ENCODE measurements at places on chromosomes 1 and 21.

DNA sequence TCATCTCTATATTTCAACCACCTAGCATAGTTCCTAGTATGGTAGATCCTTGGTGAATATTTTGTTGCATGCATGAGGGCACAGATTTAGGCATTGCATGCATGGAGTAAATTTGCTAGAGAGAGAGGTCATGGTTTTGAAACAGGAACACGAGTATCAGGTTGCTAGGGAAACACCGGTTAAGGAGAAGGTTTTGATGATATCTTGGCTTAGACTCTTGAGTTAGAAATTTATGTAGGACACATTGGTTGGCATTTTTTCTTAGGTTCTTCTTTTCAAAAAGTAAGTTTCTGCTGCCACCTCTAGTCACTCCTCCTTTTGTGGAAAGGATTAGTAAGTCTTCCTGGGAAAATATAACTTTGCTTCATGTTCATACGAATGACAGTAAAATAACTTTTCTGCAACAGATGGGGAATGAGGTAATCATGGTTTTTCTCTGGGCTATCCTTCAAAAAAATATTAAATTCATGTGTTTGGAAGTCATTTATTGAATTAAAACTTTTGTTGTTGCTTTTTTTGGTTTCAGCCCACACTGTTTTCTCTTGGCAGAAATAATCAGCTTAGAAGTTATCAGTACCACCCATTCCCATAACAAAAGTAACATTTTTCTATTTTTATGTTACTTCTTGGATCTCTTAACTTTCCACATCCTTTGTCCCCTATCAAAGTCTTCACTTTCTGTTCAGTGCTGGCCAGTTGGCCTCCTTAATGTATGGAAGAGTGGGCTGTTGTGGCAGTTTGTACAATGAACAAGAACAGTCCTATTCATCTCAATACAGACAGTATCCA lies 97.3 kb downstream of the PLA2G4A start:
- DNase-seq = no peak

GRCh38 chr1:226738995-226739695 lies at the start of gene ITPKB:
Gene ITPKB, minus strand, starts transcription at chr1:226739282. Its CDS starts 1,824 bp downstream, at chr1:226737458.
- DNase-seq = peak; percentile 70

GRCh38 chr1:85289207-85289847 lies 12.9 kb upstream of the BCL10 start:
- no peak for DNase-seq

GRCh38 chr1:176702901-176703300 lies 239.9 kb downstream of the PAPPA2 start:
- no peak for DNase-seq

DNA sequence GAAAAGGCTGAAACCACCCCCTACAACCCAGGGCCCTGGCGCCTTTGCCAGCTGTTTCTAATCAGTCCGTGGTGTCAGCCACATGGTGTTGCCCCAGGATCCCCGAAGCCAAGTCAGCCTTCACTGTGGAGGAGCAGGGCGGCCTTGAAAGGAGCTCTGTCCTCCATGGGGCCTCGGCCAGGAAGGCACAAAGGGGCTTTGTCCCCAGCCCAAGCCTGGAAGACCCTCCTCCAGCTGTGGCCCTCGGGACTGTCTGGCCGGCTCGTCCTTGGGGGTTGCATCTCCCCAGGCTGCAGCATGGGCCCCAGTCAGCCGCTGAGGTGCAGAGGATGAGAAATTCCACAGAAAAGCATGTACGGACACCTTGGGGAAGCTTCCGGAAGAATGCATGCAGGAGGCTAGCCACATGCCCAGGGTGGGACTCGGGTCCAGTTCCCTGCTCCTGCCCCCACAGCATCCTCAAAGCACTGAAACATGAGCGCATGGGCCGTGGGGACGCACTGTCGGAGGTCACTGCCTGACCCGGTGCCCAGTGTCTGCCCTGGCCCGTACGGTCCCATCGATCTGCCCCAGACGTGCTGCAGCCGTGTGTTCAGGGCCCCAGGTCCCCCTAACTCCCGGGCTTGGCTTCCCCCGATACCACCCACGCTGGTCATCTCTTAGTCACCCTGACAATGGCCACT lies 38.6 kb upstream of the POFUT2 start:
- DNase-seq = no peak

- no peak for DNase-seq
Measured at GRCh38 chr1:185441605-185442004, 124.6 kb upstream of the IVNS1ABP start.

DNA sequence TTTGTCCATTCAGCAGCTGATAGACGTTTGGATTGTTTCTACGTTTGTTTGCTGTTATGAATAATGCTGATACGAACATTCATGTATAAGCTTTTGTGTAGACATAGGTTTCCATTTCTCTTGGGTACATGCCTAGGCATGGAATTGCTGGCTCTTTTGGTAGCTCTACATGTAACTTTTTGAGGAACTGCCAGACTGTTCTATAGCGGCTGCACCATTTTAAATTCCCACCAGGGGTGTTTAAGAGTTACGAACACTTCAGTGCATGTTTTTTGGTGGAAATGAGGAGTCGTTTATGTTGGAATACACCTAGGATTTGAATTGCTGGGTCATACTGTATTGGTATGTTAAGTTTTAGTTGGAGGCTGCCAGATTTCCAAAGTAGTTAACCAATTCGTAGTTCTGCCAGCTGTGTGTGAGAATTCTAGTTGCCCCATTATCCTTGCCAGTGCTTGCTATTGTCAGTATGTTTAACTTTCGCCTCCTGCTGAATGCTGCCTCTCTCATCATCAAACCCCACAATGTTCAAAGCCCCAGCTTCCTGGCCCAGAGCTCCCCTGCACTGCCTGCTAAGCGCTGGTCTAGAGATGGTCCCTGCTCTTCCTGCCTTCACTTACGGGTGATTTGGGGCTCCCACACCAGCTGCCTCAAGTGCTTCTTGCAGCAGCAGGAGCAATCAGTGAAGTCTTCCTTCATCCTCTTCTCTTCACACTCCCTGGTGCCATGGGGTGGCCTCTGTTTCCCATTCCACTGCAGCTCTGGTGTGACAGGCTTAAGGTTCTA lies 81.0 kb downstream of the MAN1C1 start:
- DNase-seq = no peak

GRCh38 chr1:223289621-223290020 lies 74.4 kb downstream of the SUSD4 start:
- no peak for DNase-seq

- no peak for DNase-seq
Measured at GRCh38 chr21:45331531-45332147, 43.9 kb upstream of the POFUT2 start.

DNA sequence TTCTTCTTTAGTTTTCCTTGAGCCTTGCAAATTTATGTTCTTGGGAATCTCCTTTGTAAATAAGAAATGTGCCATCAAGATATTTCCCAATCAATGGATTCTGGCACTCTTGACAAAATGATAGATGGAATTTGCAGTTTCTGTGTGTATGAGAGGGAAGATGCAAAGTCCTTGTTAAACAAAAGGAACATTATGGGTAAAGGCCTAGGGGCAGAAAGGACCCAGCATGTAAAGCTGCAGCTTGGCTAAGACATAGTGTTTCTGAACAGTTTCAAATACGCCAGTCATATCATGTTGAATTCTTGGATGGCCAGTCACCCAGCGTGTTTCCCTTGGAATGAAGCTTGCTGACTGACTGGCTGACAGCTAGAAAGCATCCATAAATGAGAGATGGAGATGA lies 210.8 kb downstream of the NFIA start:
- no peak for DNase-seq

DNA sequence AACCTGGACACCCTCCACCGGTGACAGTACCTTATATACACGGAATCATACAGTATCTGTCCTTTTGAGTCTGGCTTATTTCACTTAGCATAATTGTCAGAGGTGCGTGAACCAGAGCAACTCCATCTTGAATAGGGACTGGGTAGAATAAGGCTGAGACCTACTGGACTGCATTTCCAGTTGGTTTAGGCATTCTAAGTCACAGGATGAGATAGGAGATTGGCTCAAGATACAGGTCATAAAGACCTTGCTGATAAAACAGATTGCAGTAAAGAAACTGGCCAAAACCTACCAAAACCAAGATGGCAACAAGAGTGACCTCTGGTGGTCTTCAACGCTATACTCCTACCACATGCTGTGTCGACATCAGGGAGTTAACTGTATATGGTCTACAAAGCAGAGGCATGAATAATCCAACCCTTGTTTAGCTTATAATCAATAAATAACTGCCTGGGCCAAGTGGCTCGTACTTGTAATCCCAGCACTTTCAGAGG lies 1.4 kb upstream of the FDPS start:
- DNase-seq = no peak

DNA sequence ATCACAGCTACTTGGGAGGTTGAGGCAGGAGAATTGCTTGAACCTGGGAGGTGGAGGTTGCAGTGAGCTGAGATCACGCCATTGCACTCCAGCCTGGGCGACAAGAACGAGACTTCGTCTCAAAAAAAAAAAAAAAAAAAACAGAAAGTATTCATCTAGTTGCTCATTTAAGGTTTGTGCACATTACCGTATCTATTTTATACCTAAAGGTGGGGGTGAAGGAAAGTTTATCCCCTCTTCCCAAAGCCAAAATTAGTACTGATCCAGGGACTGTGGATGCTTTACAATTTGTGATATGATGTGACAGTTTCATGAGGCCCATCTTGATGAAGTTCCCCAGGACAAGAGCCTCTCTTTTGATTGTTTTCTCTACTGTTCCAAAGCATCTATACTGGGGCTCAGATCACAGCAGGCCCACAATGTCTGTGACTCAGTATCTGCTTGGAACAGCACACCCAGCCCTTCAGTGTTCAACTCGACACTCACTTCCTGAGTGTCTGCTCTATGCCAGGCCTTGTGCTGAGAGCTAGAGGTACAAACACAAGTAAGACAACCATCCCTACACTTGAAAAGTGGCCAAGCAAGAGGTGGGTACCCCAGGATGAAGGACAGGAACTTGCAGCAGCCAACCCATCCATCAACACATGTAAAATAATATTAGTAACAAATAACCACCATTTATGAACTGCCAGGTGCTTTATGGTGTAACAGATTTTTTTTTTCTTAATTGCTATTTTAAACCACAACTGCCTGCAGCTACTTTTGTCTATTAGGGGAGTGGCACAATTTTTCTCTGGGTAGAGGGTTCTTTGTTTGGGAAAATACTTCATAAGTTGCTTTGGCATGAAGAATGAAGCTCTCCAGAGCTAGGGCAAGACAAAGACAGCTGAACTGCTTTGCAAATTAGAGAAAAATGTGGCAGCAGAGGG lies 29.0 kb upstream of the KHDRBS1 start:
- DNase-seq = no peak

- DNase-seq = no peak
Measured at GRCh38 chr21:28174006-28174405, 818.7 kb downstream of the LTN1 start.

GRCh38 chr1:19765623-19766022 lies 34.1 kb downstream of the TMCO4 start:
- no peak for DNase-seq

- DNase-seq = peak; percentile 29
Measured at GRCh38 chr1:78045926-78046778, at the start of gene GIPC2. Gene GIPC2, plus strand, starts transcription at chr1:78045966. Its CDS starts 129 bp downstream, at chr1:78046095.
